ENCODE measurements at places on chromosomes 6 and 20.
A peak's percentile ranks its signal among the peaks of the same experiment; 100 is the strongest.

DNA sequence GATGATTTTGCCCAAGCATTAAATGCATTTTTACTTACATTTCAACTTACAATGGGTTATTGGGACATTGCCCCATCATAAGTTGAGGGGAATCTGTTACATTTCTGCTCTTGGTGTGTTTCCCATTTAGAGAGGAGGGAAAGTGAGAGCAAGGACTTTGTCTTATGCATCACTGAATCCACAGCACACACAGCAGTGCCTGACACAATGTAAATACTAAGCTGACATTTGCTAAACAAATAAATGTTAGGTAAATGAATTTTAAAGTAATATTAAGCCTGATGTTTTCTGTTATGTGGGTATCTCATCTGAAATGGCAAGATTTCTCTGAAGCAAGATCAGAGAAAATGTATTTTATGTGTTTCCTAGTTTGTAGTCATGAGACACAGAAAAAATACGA is 143.6 kb upstream of the STXBP5 start:
- DNase-seq, result no peak

DNA sequence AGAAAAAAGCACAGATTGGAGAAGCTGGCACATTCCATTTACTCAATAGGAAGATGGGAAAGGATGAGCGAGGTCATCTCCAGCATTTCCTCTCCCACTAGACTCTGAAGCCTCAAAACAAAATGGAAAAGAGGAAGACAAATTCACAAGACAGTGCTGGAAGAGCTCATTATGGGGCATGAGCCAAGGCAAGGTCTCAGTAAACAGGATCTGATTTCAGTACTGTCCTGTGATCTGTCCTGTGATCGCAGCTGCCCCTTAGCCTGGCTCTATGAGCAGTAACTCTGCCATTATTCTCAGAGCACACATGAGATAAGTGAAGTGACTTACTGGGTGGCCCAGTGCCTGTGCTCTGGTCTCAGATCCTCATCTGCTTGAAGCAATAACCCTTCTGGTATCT is 68.1 kb upstream of the SLC4A11 start:
- DNase-seq, result no peak

GRCh38 chr6:40443842-40444241 is 143.3 kb downstream of the LRFN2 start:
- no peak for DNase-seq

DNA sequence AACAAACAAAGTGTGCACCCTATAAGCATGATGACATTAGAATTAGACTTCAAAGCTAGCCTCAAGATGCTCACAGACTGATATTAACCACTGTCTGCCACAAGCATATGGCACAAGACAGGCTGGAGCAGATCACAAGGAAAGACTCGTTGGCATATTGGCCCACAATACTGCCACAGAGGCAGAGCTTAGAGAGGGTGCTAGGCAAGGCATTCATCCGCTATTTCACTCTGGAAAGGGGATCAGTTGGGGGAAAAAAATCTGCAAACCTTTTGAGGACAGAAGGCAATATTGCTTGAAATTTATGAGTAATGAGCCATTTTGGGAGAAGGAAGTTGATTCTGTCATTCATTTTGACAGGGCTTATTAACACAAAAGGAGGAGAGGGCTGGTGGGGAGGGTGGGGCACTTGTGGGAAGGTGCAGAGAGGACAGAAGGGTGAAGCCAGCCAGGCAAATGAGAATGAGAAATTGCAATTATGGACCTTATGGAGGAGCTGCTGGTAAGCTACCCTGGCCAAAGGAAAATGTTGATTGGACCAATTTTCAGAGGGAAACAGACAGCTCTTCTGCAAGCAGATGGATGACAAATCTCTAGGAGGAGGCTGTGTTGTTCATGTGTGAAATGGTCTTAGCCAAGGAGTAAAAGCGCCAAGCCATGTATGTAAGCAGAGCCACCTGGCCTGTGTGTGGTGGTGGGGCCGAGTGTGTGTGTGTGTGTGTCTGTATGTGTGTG is 187.7 kb downstream of the GMPR start:
- DNase-seq, result no peak

- DNase-seq, result no peak
These were observed 31.2 kb upstream of the IRF4 start for GRCh38 chr6:360349-360748.

DNA sequence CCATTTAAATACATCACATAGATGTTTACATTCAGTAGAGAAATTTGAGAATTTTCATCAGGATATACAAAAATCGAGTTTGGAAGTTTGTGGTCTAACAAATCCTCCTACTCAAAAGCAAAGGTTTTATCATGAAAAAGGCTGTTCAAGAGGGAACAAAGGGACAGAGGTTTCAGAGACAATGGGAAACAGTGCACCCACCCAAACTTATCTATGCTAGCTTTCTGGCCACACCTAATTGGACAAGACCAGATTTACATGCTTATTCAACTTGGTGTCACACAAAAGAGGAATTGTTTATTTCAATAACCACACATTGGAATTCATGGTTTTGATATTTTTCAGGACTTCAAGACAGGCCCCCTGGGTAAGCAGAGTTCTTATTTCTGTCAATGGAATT is 28.4 kb upstream of the RSPO3 start:
- no peak for DNase-seq

DNA sequence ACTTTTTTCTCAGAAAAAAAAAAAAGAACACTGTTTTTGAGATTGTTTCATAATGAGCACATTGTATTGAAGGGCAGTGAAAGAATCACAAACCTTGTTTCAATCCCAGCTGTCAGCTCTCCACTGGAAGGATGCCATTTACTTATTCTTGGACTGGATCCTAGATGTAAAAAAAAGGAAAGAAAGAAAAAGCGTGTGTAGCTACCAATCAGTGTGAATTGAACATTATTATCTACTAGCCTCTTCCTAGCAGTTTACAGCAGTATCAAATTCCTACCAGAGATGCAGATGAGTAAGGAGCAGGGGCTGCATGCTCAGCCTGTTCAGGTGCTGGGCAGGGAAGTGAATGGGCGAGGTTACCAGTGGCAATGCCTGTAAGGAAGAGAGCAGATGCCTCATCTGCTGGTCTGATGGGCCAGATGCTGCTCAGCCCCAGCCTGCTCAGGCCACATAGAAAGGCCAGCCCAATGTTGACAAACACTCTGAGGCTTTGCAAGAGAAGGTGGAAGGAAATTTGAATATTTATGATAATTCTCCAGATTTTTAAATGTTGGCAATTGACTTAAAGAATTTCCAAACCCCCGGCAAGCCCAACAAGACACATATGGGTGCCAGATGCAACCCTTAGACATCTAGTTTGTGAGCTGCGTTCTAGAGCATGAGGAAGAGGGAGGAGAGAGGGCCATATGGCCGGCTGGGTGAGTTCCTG is 189.5 kb downstream of the IBTK start:
- no peak for DNase-seq

DNA sequence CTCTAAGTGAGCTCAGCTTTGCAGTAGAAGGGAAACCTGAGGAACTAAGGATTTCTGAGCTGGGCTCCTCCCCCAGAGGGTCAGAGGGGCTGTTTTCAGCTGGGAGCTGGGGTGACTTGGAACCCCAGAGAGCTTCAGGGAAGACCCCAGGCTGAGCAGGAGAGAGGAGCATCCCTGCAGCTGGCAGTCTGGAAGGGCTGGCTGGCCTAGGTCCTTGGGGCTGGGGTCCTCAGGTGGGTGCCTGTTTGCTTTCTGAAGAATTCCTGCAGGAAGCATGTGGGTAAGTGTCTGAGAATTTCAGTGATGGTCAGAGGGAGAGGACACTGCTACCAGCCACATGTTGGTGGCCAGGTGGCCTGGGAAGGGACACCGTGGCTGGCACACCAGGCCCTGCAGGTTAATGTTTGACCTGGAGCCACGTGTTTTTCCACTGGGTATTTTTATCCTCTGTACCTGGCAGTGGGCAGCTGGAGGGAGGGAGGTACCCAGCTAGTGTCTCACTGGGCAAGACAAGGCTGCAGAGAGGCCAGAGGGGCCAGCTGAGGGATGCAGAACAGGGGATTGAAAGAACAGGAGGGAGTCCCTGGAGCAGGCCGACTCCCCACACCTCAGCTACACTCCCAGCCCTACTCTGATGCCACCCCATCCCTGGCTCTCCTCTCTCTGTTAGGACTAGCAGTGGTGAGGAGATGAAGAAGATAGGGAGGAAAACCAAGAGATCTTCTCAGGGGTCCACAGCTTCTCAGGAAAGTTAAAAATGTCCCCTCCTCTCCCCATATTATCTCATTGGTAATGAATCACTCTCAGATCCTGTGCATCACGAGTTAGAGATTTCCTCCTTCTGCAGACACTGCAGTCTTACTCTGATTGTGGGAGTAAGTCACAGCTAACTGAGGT is 143.6 kb downstream of the VEGFA start:
- no peak for DNase-seq

GRCh38 chr20:37327748-37328147 is 18.2 kb upstream of the SRC start:
- no peak for DNase-seq

DNA sequence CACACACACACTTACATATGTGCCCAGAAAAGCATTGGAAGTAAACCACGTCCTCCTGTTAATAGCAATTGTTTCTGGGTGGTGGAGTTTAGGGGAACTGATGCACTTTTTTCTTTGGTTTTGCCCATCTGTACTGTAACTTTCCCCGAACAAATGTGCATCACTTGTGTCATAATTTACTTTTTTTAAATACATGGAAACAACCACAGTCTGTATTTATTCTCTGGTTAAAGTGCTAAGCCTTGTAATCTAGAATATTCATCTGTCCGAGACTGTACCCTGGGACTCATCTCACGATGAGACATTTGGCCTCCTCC is 61.5 kb upstream of the CD93 start:
- no peak for DNase-seq

DNA sequence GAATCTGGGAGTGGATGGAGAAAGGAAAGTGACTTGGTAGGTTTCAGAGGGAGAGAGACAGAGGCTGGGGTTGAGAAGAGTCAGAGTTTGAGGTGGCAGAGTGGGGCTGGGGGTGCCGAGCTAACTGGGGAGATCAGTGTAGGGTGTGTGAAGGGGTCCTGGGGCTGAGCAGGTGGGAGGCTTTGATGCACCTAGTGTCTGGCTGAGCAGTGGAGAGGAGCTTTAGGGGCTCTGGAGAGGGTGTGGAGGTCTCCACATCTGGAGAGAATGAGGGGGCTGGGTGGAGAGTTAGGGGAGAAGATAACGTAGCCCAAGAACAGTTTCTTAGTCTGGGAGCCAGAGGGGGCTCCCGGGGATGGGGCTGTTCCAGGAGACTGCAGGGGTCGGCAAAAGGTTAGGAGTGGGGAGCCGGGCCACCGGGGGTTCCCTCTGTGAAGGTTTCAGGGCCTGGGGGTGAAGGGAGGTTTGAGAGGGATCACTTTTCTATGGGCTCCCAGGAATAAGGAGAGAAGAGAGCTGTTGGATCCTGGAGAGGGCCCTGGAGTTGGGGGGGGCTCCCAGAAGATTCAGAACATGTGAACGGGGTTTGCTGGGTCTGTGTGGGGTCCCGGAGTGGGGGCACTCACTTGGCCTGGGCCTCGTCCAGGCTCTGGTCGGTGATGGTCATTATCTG is 797 bp downstream of the PBX2 start:
- no peak for DNase-seq

GRCh38 chr6:132412656-132413498 is 11.6 kb upstream of the MOXD1 start:
- DNase-seq, result no peak

DNA sequence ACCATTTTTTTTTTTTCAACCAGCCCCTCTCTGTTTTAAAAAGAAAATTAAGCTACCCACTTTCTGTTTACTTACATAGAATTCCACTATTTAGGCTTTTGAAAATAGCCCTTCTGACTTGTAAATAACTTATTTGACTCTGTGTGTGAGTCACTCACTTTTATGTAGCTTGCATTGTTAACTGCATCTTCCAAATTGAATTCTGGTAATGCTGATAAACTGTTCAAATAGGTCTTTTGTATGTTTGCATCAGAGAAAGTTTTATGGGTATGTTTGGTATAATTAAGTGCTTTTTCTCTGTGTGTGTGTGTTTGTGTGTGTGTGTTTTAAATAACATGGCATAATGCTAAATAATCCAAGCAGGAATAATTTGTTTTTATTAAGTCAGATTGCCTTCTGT is 360.1 kb downstream of the PLCB1 start:
- no peak for DNase-seq

DNA sequence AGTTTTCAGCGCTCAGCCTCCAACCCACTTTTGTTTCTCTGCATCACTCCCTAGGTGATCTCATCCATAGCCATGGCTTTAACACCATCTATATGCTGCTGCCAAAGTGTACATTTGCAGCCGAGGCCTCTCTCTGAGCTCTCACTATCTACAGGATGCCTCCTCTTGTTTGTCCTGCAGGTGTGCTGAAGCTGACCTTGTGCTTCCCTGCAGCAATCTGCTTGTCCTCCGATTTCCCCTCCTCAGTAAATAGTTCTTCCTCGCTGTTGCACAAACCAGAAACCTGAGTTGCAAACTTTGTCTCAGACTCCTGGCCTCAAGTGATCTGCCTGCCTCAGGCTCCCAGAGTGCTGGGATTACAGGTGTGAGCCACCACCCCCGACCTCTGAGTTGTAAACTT is 3.7 kb upstream of the TXNDC5 start:
- DNase-seq, result no peak

DNA sequence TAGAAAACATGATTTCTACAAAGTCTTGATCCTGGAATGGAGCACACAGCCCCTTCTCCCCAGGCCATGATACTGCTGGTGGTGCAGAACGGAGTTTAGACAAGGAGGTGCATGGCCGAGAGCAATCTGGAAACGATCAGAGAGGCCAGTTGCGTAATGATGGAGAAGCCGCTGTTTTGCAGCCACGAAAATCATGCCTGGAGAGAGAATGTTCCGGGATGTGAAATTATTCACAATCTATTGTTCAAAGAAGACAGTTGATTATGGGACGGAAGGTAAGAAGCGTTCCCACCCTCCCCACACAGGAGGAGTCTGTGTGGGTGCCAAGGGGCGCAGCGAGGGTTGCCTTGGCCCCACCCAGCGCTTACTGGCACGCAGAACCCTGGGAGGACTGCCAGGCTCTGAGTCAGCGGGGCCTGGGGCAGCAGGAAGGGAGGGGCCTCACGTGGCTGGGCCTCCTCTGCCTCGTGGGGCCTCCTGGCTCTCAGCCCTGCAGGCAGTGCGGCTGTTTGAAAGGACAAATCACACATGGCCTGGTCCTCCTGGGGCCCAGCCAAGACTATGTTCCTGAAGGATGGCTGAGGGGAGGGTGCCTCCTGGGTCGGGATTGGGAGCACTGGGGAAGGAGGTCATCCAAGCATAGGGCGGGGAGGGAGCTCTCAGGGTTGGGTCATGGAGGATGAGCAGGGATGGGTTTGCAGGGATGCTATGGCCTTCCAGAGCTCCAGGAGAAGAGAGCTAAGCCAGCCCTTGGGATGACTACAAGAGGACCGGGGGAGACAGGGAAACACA is 8.7 kb upstream of the AP5S1 start:
- peak; percentile 89 for DNase-seq

- DNase-seq, result no peak
These were observed 473.5 kb upstream of the SPTLC3 start for GRCh38 chr20:12535316-12535715.
